ENCODE measurements at places on chromosomes 7 and 10. TPM values are rescaled to one million over a fixed set of nuclear protein-coding genes. Genes with fewer than 3 reads are reported as not detected.

GRCh38 chr10:71999360-72000072 is 35.3 kb downstream of the CHST3 start:
- H3K27ac ChIP-seq = peak overlapping the region; percentile 77
- no peaks in the 10 kb centered on the region for H3K27me3 ChIP-seq
- H3K4me3 ChIP-seq = no peak overlapping the region
- peaks cover 59% of the 10 kb centered on the region for H3K4me1 ChIP-seq
- H3K36me3 ChIP-seq = no peaks in the 10 kb centered on the region

DNA sequence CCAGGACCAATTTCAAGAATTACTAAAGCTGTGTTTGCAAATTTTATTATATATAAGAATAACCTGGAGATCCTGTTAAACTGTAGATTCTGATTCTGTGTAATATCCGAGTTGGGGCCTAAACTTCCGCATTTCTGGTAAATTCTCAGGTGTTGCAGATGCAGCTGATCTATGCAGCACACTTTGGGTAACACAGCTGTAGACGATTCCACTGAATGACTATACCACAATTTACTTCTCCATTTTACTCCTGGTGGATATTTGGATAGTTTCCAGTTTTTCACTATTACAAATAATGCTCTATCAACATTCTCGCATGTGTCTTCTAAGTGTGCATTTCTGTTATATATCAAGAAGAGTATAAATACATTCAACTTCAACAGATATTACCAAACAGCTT is 7.5 kb downstream of the GDI2 start:
- H3K36me3 ChIP-seq = no peaks in the 10 kb centered on the region
- H3K27me3 ChIP-seq = no peaks in the 10 kb centered on the region
- H3K4me3 ChIP-seq = no peak overlapping the region
- no peak overlapping the region for H3K27ac ChIP-seq

- no peak overlapping the region for H3K27ac ChIP-seq
- no peak overlapping the region for H3K4me3 ChIP-seq
- H3K4me1 ChIP-seq = peaks cover 10% of the 10 kb centered on the region
- H3K27me3 ChIP-seq = no peaks in the 10 kb centered on the region
- no peak for DNase-seq
These were observed 10.9 kb downstream of the PWWP2B start for GRCh38 chr10:132407846-132408278.

DNA sequence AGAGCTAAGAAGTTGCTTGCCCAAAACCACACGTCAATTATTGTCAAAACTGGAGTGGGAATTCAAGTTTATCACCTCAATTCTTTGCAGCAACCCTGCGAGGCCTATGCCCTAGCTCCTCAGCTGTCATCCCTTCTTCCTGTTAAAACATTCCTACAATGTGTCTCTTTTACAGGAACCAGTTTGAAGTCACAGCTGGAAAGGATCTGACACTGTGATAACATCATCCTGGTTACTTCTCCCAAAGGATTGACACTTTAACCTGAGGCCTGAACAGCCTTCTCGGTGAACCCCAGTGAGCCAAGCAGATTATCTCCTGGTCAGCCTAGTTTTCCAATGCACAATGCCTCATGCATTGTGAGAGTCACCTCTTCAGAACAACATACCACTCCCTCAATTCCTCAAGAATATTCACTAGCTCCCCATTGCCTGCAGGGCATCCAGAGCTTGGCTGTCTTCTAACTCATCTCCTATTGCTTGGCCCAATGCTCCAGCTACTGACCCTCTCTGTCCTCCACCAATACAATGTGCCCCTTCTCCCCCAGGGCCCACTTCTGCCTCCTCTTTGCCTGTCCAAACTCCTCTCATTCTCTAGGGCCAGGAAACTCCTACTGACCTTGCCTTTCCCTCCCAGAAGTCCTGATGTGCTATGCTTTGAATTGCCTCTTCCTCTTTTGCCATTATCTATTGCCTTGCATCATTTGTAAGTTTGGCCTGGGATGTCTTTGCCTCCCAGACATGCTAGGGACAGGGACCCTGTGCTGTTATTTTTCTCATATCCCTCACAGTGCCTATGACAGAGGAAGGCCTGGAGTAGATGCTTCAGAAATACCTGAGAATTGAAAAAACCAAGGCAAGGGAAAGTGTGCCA is 10.4 kb upstream of the DLG5 start:
- no peaks in the 10 kb centered on the region for H3K27me3 ChIP-seq
- no peak overlapping the region for H3K27ac ChIP-seq
- no peaks in the 10 kb centered on the region for H3K4me1 ChIP-seq
- H3K36me3 ChIP-seq = no peaks in the 10 kb centered on the region
- H3K4me3 ChIP-seq = no peak overlapping the region
- DNase-seq = no peak

The PKD2L1 gene
- total RNA-seq = not detected
